HTR-8/SVneo (cell line): ENCODE measurements at places on chromosomes 16 and 17.
A peak's percentile ranks its signal among the peaks of the same experiment; 100 is the strongest.

GRCh38 chr17:2084766-2085647 lies 30.1 kb downstream of the HIC1 start:
- no peak for DNase-seq

DNA sequence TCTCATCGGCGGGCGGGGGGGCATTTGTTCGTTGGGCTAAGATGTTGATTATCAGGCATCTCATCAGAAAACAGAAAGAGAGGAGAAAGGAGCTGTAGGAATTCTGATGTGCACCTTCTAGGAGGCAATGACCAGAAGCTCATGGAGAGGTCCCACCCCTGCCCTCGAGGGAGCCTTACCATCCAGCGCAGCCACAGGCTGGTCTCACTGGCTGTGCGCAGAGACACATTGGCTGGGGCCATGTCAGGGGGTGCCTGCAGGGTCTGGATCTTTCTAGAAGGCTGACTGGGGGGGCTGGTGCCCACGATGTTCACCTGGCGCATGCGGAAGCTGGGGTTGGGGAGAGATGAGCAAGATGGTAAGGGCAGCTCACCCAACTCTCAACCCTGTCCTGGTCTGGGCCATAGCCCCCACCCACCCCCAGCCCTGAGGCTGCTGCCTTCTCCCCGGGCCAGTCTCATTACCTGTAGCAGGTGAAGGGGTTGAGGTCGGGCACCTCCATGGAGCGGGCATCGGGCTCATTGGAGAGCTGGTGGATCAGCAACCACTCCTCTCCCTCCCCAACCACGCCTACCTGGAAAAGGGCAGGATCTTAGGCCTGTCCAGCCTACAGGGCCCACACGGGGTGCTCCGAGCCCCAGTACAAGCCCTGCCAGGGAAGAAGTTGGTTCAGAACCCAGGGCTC lies 86.2 kb upstream of the CDC42EP4 start:
- no peak for DNase-seq

DNA sequence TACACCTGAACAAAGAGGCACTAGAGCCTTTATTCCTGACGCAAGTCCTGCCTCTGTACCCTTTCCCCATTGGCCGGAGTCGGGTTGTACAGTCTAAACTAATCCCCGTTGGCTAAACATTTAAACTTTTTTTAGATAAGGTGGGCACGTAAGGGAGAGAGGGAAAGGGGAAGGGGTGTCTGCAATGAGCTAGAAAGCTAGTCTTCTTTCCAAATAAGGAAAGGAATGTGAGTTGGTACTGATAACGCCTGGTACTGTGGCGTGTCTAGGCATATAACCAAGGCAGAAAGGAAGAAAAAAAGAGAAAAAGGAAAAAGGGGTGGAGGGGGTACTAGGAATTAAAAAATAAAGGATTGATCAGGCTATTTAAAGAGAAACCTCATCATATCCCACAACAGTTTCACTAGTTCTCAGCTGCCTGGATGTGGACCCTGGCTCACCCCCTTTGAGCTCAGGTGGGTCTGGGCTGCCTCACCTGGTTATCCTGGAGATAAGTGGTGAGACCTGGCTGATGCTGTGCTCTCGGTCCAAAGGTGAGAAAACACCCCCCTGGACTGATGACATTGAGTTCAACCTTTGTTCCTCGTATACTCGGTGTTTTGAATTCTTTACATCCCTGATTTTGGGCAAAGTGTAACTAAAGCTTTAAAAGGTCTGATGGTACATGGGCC lies 90.9 kb upstream of the EEF2KMT start:
- DNase-seq, result no peak

- no peak for DNase-seq
Measured at GRCh38 chr17:4877089-4877488, 22.2 kb upstream of the C17orf107 start.

- no peak for DNase-seq
Measured at GRCh38 chr16:56732832-56733231, 2.9 kb downstream of the NUP93 start.

GRCh38 chr17:20273741-20274500 lies 193.4 kb downstream of the LGALS9B start:
- DNase-seq, result no peak

GRCh38 chr16:67915831-67916723 lies 15.6 kb downstream of the CTRL start:
- DNase-seq, result no peak

DNA sequence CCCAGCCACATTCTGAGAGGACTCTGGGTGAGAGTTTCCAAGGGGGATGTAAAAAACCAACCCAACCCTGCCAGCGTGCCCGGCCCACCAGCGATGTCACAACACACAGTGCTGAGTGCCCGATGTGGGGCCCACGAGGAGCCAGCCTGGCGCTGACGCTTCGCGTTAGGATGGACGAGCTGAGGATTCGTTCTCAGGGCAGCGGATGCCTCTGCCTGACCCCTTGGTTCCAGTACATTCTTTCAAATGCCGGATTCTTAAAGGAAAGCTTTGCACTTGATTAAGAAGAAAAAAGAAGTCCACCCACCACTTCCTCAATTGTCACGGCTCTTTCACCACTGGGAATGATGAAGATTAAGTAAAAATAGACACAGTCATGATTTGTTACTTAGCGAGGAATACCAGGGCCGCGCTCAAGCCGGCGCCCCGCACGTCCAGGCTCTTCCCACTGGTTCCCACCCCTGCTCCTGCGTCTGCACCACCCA lies 79.4 kb downstream of the IRF8 start:
- no peak for DNase-seq

- no peak for DNase-seq
Measured at GRCh38 chr16:27408012-27408601, 6.1 kb downstream of the IL21R start.

- peak; percentile 43 for DNase-seq
Measured at GRCh38 chr17:57986841-57987580, 1.0 kb downstream of the VEZF1 start.

GRCh38 chr17:66354981-66355380 lies 52.6 kb downstream of the PRKCA start:
- DNase-seq, result no peak

DNA sequence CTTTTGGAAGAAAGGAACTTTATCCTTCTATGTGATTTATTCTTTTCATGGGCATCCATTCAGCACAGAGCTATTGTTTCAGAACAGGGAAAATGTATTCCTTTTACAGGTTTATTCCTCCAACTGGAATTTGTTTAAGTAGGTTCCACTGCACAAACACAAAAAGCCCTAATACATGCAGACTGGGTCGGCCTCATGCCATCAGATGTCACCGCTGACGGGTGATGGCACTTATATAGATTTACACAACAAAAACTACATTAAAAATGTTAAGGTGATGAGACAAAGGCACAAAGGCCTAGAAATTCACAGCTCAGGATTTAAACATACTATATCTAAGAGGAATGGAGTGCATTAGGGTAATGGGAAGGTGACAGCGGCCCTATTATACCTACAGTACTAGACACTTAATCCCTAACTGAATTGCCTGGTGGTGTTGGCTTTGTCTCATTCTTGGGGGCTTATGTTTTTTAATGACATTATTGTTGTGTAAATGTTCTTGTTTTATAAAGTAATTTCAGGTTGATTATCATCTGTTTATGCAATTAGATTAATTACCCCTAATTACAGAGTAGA lies 276.4 kb upstream of the PSMD7 start:
- no peak for DNase-seq

GRCh38 chr16:27539120-27539519 lies 10.6 kb downstream of the GTF3C1 start:
- DNase-seq, result no peak

DNA sequence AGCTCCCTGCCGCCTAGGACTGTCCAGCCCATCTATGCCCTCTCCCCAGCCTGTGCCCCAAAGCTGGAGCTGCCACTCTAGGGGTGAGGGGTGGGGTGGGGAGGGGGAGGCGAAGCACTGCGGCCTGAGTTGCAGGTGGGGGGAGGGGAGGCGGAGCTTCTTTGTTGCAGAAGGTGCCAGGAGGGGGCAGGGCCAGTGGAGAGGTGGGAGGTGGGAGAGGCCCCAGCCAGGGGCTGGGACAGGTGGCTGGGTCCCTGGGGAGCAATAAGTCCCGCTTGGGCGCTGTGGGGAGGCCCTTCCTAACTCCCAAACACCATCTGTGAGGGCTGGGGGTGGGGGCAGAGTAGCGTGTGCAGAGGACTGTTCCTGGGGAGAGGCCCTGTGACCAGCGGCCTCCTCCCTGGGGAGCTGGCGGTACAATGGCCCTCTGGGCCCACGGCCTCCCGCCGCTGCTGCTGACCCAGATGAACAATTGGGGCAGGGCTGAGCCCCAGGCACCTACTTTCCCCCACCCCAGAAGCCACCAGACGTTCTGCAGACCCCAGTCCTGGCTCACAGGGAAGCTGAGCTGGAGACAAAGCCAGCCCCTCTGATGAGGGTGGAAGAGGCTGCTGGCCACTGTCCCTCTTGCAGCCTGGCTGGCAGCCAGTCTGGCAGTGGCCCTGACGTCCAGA lies 2.2 kb upstream of the NTN3 start:
- no peak for DNase-seq

DNA sequence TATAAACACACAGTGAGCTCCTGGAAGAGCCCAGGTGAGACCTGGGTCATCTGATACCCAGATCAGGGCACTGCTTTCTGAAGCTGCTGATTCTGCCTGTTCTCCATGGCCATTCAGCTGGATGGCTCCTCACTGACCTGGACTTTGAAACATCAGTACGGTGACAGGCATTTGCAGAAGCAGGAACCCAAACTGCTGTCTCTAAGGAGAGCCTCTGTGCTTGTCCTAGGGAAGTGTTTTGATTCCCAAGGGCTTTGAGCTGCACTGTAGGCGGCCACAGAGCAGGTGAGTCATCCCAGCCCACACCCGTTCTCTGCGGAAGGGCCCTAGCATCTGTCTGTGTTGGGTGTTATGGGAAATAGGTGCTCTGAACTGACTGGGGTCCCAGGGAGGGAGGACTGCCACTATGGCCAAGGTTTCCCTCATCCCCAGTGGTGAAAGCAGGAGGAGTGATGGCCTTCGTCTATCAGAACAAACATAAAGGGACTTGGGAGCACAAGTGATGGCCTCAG lies 60.7 kb upstream of the ADCY9 start:
- DNase-seq, result peak; percentile 62

DNA sequence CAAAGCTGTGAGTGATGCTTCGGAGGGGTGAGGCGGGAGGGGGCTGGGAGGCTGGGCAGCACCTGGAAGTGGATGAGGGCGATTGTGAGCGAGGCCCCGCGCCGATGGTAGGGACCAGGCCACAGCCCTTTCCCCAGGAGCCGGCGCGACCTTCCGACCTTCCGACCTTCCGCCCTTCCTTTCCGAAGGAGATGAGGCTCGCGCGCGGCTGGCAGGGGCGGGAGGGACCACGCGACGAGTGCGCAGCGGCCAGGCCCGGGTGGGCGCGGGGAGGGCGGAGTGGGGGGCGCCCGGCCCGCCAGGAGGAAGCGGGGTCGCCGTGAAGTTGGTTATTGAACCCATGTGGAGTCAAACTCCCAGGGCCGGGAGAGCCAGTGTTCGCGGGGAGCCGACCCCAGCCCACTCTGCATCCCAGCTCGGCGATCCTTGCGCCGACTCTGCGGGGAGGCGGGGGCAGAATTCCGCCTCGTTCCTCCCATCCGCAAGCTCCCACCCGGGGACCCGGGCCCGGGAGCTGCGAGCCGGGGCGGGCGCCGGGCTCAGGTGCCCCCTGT lies 56.6 kb downstream of the RAP1GAP2 start:
- no peak for DNase-seq

DNA sequence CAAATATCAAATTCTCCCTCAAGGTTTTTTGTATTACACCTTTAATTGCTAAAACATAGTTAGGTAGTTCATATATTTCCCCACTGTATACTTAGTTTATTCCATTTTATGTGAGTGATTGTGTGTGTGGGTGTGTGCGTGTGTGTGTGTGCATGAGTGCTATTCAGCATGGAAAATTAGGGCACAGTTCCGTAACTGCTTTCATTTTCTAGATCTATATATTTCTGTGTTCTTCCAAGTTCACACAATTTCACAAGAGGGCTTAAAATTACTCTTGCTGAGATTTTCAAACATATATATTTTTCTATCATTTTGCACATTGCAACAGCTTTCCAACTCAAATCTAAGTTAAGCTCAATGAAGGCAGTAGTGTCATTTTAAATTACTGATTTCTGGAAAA lies 782.9 kb upstream of the SOX9 start:
- no peak for DNase-seq

DNA sequence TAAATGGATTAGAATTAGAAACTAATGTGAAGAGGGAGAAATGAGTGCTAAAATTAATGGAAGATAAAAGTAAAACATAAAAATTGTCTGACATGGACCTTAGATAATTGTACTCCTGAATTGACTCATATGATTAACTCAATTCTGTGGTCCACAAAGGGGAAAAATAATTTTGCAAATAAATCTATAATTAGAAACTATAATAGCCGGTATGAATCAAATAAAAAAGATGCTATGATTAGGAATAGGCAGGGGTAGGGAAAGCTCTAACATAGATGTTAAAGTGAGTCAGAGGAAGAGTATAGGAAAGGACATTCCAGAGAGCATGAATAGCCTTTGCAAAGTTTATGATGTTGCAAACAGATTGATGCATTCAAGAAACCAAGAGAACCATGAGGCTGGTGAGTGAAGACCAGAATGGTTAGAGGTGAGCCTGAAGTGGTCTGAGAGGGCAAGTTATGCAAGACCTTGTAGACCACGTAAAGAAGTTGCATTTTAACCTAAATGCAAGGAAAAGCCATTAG lies 262.1 kb upstream of the CA10 start:
- DNase-seq, result no peak

GRCh38 chr16:80993834-80994233 lies 12.9 kb downstream of the CMC2 start:
- DNase-seq, result no peak

DNA sequence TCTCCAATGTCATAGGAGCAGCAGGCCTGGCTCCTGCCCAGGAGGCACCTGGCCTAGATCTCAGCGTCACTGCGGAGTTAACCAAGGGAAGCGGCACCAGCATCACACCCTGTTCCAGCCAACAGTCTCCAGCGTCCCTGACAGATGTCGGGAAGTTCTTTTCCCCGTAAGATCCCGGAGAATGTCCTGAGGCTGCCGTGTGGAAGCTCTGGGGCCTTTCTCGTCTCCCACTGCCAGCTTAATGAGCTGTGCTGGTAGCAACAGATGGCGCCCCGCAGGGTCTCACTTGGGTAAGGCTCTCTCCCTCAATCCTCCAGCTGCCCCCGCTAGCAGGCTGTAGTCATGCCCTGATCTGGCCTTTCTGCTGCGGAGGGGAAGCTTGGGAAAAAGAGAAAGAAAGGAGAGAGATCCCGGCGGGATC lies 57.5 kb downstream of the MARCHF10 start:
- no peak for DNase-seq

GRCh38 chr17:74282587-74283370 lies 8.7 kb downstream of the DNAI2 start:
- no peak for DNase-seq

- DNase-seq, result no peak
Measured at GRCh38 chr17:77499699-77500435, 359.1 kb downstream of the SEC14L1 start.

GRCh38 chr16:74448990-74449389 lies 27.7 kb upstream of the CLEC18B start:
- peak; percentile 89 for DNase-seq
